CD4-positive, alpha-beta memory T cell (primary cell): ENCODE measurements at places on chromosomes 5 and 9. TPM values are rescaled to one million over a fixed set of nuclear protein-coding genes. Genes with fewer than 3 reads are reported as not detected.

Gene TEK
- not detected for total RNA-seq

Gene SLC6A18
- total RNA-seq, result not detected

Gene BTNL8
- not detected for total RNA-seq

Gene FREM1
- not detected for total RNA-seq

Gene WDR38
- total RNA-seq, result not detected

Gene PCDHB12
- total RNA-seq, result not detected

Gene ANXA1
- total RNA-seq, result 335 TPM

Gene MEIKIN
- total RNA-seq, result 6.2 TPM

DNA sequence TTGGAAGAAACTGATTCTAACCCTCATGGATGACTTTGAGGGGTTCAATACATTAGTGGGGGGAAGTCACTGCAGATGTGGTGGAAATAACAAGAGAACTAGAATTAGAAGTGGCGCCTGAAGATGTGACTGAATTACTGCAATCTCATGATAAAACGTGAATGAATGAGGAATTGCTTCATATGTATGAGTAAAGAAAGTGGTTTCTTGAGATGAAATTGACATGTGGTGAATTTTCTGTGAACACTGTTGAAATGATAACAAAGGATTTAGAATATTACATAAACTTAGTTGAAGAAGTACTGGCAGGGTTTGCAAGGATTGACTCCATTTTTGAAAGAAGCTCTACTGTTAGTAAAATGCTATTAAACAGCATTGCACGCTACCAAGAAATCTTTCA is 113.0 kb downstream of the UGCG start:
- peaks cover 10% of the 10 kb centered on the region for H3K4me1 ChIP-seq
- no peak overlapping the region for H3K4me3 ChIP-seq
- no peaks in the 10 kb centered on the region for H3K27me3 ChIP-seq
- no peak for DNase-seq
- H3K27ac ChIP-seq, result no peak overlapping the region

GRCh38 chr9:88221105-88221504 is 82.8 kb upstream of the SPATA31C2 start:
- H3K27me3 ChIP-seq, result no peaks in the 10 kb centered on the region
- no peak overlapping the region for H3K4me3 ChIP-seq
- H3K36me3 ChIP-seq, result no peaks in the 10 kb centered on the region

DNA sequence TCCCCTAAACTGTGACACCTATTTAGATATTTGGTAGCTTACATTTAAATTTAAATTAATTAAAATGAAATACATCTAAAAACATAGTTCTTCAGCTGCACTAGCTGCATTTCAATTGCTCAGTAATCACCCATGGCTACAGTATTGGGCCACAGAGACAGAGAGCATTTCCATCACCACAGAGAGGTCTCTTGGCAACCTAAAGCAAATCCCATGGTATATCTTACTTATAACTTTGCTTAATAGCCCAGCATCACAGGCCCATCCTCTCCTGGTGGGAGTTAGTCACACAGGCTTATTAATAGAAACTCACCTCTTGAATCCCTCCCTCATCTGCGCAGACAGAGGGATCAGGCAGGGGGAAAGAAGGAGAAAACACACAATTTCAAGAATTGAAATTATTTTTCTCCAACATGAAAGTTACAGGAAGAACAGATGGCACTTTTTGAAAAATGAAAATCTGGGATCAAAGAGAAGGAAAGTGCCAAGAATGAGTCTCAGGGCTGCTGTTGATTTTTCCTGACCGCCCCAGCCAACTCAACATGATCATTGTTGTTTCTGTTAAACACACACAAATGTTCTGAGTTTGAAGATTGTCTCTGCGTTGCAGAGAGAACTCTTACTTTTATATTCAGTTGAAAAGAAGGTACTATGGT is 144.6 kb downstream of the CMYA5 start:
- no peak overlapping the region for H3K4me3 ChIP-seq
- H3K4me1 ChIP-seq, result no peaks in the 10 kb centered on the region
- no peaks in the 10 kb centered on the region for H3K27me3 ChIP-seq
- H3K27ac ChIP-seq, result no peak overlapping the region

DNA sequence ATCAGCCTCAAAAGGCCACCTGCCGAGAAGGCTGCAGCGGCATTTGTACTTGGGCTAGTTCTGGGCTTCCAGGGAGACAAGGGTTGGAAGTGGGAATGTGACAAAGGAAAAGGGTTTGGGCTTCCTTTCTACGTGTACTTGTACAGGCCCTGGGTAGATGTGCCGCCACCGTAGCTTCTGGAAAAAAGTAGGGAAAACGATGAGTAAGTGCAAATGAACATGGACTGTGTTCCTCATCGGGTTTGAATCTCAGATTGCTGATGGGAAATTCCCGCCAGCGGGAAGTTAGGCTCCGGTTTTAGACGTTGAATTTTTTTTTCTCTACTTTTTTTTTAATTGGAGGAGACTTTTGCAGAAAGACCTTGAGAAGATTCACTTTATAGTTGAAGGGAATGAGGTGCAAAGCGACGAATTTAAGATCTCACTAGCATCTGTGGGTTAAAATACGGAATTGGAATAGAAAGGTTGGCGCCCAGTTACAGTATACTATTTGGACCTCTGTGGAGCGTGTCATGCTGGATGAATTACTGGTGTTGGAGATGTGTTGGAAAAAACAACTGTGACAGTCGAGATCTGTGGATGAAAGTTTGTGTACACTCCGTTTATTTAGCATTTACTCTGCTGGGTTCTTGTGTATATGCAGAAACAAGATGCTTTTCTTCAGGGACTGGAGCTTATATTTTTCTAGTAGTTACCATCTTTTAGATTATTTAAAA is 1.2 kb downstream of the G3BP1 start:
- peak overlapping the region; percentile 57 for H3K4me3 ChIP-seq
- H3K27ac ChIP-seq, result peak overlapping the region; percentile 82
- H3K36me3 ChIP-seq, result peaks cover 9% of the 10 kb centered on the region
- peaks cover 65% of the 10 kb centered on the region for H3K4me1 ChIP-seq

DNA sequence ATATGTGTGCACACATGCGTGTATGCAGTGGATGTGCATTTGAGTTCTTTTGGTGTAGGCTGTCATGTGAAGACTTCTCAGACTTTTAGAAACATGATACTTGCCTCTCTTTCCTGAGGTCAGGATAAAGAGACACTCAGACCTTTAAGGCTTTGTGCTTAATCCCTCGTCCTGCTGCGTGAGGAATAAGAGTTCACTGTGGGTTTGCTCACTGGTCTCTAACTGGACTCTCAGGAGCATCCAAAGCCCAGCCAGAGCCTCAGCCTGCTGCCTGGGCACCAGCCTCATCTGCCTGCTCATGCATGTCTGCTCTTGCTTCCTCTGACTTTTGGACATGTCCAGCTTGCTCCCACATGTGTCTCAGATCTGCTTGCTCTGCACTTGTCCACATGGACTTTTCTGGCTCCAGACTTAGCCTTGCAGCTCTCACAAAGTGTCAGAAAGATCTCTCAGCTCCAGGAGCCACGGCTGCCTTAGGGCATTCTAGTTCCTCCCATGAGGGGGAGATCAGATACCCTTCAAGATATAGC is 65.1 kb upstream of the ZNF366 start:
- no peaks in the 10 kb centered on the region for H3K36me3 ChIP-seq
- no peak overlapping the region for H3K4me3 ChIP-seq
- DNase-seq, result no peak
- no peaks in the 10 kb centered on the region for H3K4me1 ChIP-seq

DNA sequence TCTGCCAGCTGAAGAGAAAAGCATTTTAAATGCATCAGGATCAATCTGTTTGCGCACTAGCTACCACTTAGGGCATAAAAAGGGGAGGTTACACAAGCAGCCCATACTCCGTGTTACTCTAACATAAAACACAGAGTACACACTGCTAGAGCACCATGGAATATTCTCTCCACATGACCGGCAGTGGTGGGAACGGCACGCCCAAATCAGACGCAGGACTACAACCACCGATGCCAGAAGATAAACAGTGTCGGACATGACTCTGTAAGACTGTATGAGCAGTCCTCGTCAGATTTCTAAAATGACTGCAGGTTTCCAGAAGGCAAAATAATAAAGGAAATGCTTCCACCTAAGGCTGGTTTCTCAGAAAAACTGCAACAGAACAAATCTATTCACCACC is 40.0 kb downstream of the CDK5RAP2 start:
- H3K27me3 ChIP-seq, result no peaks in the 10 kb centered on the region
- peaks cover 71% of the 10 kb centered on the region for H3K36me3 ChIP-seq
- H3K4me3 ChIP-seq, result no peak overlapping the region
- H3K27ac ChIP-seq, result no peak overlapping the region
- DNase-seq, result no peak
- H3K4me1 ChIP-seq, result no peaks in the 10 kb centered on the region

GRCh38 chr5:24492229-24492628 is 152.5 kb downstream of the CDH10 start:
- no peak overlapping the region for H3K27ac ChIP-seq
- H3K27me3 ChIP-seq, result no peaks in the 10 kb centered on the region
- DNase-seq, result no peak
- H3K36me3 ChIP-seq, result no peaks in the 10 kb centered on the region

DNA sequence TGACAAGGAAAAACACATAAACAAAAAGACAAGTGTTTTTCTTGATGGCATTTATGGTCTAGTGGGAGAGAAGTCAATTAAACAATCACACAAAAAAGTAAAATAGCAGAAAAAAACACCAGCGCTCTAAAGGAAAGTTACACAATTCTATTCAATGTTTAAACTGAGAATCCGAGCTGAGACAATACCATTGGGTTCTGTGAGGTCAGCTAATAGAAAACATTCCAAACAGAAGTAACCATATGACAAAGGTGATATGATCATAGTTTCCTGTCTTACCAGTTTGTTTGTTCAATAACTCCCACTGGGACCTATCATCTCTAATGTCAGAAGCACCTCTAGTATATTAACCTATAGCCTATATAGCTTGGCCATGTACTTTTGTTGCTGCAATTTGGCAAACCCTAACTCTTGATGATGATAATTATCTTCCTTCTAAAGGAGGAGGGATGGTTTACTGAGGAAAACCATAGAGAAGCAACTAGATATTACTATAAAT is 1030.0 kb downstream of the CDH12 start:
- DNase-seq, result no peak
- H3K4me1 ChIP-seq, result no peaks in the 10 kb centered on the region
- H3K27me3 ChIP-seq, result no peaks in the 10 kb centered on the region
- H3K36me3 ChIP-seq, result no peaks in the 10 kb centered on the region
- H3K4me3 ChIP-seq, result no peak overlapping the region
- H3K27ac ChIP-seq, result no peak overlapping the region

GRCh38 chr5:179228341-179229121 is 116.7 kb downstream of the ADAMTS2 start:
- H3K36me3 ChIP-seq, result no peaks in the 10 kb centered on the region
- H3K4me3 ChIP-seq, result no peak overlapping the region
- DNase-seq, result no peak
- H3K27me3 ChIP-seq, result no peaks in the 10 kb centered on the region
- H3K27ac ChIP-seq, result no peak overlapping the region
- no peaks in the 10 kb centered on the region for H3K4me1 ChIP-seq

GRCh38 chr5:64156261-64156660 is 9.4 kb upstream of the RNF180 start:
- H3K27me3 ChIP-seq, result no peaks in the 10 kb centered on the region
- no peak overlapping the region for H3K4me3 ChIP-seq
- no peaks in the 10 kb centered on the region for H3K4me1 ChIP-seq
- DNase-seq, result no peak

- H3K27ac ChIP-seq, result no peak overlapping the region
- no peaks in the 10 kb centered on the region for H3K27me3 ChIP-seq
- no peak overlapping the region for H3K4me3 ChIP-seq
- H3K4me1 ChIP-seq, result no peaks in the 10 kb centered on the region
- DNase-seq, result no peak
- no peaks in the 10 kb centered on the region for H3K36me3 ChIP-seq
Observed at GRCh38 chr5:132210944-132211343, 16.7 kb downstream of the P4HA2 start.

DNA sequence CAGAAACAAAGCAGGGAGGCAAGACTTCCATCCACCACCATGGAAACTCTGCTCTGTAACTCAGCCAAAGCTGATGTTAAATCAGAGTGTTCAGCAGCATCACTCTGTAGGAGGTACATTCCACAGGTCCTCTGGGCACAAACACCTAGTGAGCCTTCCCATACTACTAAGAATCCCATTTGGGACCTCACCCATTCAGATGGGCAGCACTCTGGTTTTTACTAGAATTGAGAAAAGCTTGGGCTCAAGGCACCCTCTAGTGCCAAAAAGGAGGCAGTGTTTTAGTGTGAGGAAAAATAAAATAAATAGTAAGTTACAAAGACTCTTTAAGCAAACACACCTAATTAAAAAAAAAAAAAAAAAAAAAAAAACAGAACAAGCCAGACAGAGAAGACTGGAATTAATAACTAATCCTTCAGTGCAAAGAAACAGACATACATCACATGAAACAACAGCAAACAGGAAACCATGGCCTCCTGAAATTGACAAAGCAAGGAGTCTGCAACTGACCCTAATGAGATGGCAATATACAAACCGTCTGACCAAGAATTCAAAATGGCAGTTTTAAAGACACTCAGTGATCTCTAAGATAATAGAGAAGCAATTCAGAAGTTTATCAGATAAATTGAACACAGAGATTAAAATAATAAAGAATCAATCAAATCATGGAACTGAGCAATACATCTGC is 159.5 kb downstream of the GNA14 start:
- H3K4me3 ChIP-seq, result no peak overlapping the region
- no peaks in the 10 kb centered on the region for H3K36me3 ChIP-seq
- DNase-seq, result no peak

DNA sequence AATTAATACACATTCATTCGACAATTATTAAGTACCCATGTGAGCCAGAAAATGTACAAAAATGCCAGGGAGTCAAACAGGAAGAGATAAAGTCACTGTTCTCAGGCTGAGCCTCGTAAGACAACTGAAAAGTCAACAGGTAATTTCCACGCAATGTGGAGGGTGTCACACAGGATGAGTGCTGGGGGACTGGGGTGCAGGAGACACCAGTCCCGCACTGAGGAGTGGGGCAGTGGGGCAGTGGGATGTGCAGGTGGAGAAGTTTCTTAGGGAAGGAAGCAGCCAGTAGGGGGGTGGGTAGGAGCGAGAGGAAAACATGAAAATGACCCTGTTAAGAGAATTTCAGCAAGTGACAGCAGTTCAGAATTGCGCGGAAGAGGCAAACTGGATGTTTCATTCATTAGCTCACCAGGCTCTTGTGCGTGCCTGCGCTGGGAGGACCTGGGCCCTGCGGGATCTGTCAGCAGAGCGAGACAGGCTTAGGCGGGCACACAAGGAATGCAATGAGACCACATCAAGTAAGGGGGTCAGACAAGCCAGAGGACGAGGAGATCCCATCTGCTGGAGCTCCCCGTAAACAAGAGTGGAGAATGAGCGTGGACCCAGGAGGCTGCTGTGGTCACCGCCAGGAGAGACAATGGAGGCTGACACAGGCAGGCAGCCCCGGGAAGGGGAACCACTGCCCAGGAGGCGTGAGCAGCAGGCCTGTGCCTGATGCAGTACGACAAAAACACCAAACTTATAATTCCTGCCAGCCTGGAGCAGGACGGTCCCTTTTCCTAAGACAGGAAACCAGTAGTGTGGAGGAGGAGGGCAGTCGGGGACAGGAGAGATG is 21.0 kb downstream of the CAMSAP1 start:
- H3K27me3 ChIP-seq, result no peaks in the 10 kb centered on the region
- DNase-seq, result no peak
- H3K36me3 ChIP-seq, result no peaks in the 10 kb centered on the region
- peak overlapping the region; percentile 33 for H3K27ac ChIP-seq
